Activated gamma-delta T cell treated with Interleukin-2 at 50 U/mL for 16 hours (primary cell): ENCODE measurements at places on chromosomes 2 and 18.

- no peak for DNase-seq
Measured at GRCh38 chr2:36409935-36410334, 54.4 kb downstream of the CRIM1 start.

GRCh38 chr2:58899692-58900091 lies 658.6 kb upstream of the FANCL start:
- no peak for DNase-seq

GRCh38 chr2:166405569-166405926 lies 29.8 kb upstream of the SCN9A start:
- DNase-seq: no peak

DNA sequence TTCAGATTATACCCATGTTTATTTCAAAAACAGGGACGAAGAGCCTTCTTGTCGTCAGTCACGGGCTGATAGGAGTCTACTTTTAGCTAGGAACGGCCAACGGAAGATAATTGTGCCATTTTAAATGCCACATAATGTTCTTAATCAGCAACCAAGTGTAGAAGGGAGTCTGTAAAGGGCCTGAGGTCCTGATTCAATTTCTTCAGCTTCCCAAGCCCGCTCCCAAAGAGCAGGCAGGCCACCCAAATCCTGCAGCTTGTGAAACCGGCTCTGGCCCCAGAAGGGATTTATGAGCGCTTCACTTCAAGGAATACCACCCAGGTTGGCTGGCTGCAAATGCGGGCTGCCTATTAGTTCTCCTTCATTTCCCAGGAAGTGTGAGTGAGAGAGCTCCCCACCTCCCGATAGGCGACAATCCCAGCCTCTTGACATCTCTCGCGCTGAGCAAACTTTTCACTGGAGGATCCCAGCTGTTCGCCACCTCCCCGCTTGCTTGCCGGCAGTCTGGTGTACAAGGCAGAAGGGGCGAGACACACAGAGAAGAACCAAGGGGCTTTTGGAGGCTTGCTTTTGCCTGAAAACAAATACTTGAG lies 272.9 kb downstream of the CDH20 start:
- no peak for DNase-seq

GRCh38 chr2:225275443-225275842 lies 124.1 kb upstream of the NYAP2 start:
- no peak for DNase-seq

DNA sequence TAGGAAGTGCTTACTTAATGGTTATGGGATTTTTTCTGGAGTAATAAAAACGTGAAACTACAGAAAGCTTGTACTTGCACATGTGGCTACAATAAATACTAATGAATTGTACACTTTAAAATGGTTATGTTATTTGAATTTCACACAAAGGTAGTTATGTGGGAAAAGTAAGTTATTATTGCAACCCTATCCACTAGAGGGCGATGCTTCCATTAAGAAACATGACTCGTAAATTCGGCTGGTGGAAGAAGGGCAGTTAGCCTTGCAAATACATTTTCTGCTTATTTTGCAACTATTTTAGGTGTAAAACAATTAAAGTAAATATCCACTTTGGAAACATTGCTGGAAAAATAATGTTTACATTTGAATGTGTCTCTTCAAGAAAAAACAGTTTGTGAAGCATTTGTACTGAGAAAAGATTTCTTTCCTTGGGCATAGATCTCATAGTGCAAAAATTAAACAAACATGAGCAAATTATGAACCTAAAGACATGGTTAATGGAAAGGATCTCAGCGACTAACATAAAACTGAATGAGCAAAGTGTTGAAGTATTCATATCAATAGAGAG lies 68.1 kb upstream of the CSRNP3 start:
- peak; percentile 10 for DNase-seq
